Putamen (tissue), 1 donor: ENCODE measurements at places on chromosomes 3 and 15.

GRCh38 chr3:43921056-43921648 lies 230.4 kb downstream of the ABHD5 start:
- DNase-seq: no peak

- no peak for DNase-seq
Observed at GRCh38 chr3:127426444-127427153, 138.8 kb upstream of the PRR20G start.

- DNase-seq: no peak
Observed at GRCh38 chr3:59920822-59921221, 871.0 kb upstream of the CFAP20DC start.

DNA sequence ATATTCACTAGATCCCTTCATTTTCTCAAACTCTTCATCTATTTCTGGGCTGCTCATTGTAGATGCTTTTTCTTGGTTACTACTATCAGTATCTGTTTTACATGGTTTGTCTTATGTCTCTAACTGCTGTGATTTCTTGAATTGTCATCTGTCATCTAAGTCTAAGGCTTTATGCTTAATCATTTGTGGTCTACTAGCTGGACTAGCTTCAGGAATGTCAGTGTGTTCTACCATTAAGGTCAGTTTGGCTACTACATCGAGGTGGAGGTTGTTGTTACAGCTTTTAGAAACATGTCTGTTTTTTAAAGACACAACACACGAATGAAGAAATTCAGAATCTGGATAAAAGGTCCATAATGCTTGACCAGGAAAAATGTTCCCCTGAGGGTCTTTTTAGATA lies 82.2 kb downstream of the ABI3BP start:
- no peak for DNase-seq

GRCh38 chr3:111577798-111578685 lies 17.1 kb downstream of the ZBED2 start:
- DNase-seq: no peak

GRCh38 chr15:41777421-41777973 lies 3.2 kb downstream of the MAPKBP1 start:
- DNase-seq: no peak

- peak; percentile 1 for DNase-seq
Observed at GRCh38 chr15:93829115-93829870, 402.1 kb upstream of the MCTP2 start.

DNA sequence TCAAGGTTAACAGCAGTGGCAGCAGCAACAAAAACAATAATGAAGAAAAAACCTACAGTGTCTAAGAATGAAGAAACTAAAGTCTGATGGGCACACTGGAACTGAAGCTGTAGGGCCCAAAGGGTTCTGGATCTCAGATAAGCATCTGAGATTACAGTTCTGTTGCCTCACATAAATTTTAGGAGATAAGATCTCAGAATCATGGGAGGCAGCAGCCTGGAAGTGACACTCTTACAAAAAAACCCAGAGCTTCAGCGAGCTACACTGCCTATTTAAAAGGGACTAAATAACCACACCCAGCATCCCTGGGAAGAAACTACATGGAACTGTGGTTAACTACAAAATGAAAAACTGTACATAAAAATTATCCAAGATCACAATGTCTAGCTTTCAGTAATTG lies 61.2 kb downstream of the PLD1 start:
- no peak for DNase-seq

GRCh38 chr3:129582799-129583198 lies 23.7 kb downstream of the PLXND1 start:
- DNase-seq: no peak

- no peak for DNase-seq
Observed at GRCh38 chr3:146280864-146281263, 30.0 kb upstream of the PLSCR4 start.

DNA sequence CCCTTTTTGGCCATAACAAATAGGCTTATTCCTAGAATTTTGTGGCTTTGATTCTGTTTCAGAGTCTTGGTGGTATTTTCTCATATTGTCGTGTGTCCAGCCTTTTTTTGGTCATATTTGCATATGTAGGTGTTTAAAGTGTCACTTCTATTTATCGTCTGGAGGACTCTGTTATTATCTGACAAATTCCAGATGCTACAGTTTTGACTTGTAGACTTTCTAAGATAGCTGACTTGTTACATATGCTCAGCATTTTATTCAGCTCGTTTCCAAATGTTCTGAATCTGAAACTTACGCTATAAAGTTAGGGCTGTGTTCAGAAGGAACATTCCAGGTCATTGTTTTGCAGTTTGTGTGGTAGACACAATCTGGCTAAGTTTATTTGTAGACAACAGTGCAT lies 1.9 kb downstream of the PPP4R2 start:
- DNase-seq: no peak

DNA sequence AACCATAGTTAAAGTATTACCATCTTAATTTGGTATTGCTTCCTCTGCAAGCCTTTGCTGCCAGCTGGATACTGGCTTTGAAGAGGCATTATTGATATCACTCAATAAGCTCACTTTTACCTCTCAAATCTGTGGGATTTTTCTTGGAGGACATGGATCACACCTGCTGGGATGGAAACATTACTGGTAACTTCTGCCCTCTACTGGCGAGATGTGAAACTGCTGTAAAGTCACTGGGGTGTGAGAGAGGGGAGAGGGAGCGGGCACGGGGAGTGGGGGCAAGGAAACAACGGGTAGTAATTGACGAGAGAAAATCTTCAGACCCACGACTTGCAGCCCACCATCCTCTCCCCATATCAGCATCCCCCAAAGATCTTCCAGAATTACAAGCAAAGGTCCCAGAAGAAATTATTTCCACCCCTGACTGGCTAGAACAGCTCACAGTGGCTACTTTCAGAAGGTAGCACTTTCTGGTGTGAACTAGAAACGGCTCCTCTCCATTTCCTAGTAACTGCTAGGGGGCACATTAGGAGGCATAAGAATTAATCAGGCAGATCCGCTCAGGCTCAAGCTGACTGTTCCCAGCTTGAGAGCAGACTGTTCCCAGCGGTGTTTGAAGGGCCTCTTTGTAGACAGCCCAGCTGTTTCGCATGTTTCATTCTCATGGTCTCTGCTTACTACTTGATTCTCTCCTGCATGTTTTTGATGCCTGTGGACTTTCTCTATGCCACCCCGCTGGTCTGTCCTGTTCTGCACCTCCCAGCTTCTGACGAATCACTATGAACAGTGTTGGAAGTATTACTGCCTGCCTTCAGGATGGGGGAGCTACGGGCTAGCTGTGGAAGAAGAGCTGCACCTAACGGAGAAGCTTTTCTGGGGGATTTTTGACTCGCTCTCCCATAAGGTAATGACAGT lies 230.4 kb upstream of the CHRM5 start:
- peak; percentile 16 for DNase-seq

GRCh38 chr3:84175449-84175848 lies 783.3 kb upstream of the CADM2 start:
- DNase-seq: no peak

DNA sequence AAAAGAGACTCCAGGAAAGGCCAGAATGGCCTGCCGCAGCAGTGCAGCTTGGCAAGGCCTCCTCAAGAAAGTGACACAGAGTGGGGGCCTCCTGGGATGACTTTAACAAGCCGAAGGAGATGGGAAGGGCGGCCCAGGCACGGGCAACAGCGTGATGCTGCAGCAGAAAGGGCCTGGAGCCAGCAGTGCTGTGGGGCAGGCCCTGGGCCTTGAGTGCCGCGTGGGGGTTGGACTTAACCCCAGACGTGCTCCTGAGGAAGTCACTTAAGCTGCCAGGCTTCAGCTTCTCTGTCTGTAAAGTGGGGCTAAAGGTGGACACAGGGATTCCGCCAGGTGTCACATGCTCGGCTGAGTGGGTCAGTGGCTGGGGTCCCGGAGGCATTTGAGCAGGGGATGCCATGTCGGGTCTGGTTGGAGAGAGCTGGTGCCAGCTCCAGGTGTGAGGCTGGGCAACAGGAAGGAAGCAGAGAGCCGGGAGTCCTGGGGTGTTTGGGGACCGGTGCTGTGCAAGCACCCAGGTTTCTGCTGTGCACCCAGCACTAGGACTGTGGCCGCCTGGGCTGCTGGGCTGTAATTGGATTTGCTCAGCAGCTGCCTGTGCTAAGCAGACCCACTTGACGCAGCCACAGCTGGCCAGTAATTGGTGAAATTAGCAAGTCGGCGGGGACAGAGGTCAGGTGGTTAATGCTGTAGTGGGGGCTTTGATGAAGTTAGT lies 7.8 kb downstream of the DNAJB8 start:
- no peak for DNase-seq

GRCh38 chr3:157204431-157204830 lies 44.5 kb upstream of the CCNL1 start:
- peak; percentile 14 for DNase-seq

- peak; percentile 73 for DNase-seq
Observed at GRCh38 chr15:85689729-85690128, 105.0 kb downstream of the KLHL25 start.

- no peak for DNase-seq
Observed at GRCh38 chr3:134535186-134535970, 49.5 kb downstream of the CEP63 start.

- no peak for DNase-seq
Observed at GRCh38 chr3:193791041-193792032, 198.3 kb downstream of the OPA1 start.

DNA sequence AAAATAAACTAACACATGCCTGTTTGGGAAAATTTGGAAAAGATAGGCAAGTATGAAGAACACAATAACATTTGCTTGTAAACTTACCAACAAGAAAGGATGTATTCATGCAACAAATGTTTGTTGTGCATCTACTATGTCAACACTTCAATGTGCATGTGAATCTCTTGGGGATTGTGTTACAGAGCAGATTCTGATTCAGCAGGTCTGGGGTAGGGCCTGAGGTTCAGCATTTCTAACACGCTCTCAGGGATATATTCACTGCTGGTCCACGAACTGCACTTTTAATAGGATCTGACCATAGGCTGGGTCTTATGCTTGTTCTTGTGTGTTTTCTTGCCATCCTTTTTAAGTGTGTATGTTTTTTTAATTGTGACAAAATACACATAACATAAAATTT lies 11.8 kb downstream of the GPD1L start:
- no peak for DNase-seq

- no peak for DNase-seq
Observed at GRCh38 chr15:43118286-43118685, 12.4 kb upstream of the UBR1 start.

GRCh38 chr3:4614070-4614469 lies 120.9 kb downstream of the ITPR1 start:
- DNase-seq: no peak

DNA sequence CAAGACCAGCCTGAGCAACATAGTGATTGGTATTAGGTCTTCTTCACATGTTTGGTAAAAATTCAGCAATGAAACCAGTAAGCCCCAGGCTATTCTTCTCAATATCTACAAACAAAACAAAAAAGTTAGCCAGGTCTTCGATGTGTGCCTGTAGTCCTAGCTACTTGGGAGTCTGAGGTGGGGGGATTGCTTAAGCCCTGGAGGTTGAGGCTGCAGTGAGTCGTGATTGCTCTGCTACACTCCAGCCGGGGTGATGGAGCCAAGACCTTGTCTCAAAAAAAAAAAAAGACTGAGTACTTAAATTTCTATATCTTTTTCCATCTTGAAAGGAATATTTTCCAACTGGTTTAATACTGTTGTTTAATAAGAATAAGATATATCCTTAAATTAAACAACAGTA lies 106.8 kb downstream of the MBNL1 start:
- DNase-seq: no peak

DNA sequence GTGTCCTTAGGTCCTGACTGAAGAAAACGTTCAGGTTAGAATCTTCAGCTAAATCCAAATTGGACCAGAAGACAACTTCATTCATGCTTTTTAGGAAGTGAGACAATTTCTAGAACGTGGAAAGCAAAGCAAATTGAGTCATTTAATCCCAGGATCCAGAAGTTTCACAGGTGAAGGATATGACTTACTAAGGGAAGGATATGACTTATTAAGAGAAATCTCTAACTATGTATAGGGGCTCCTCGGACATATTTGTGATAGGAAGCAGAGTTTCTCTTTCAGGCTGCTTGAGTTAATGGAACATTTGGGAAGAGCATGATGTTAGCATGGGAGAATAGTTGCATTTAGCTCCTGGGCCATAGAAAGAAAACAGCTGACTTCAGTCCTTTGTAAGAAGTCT lies 16.1 kb upstream of the PLOD2 start:
- DNase-seq: no peak

- DNase-seq: no peak
Observed at GRCh38 chr3:149042789-149043386, 43.4 kb downstream of the HLTF start.

GRCh38 chr3:66443118-66443803 lies 57.6 kb downstream of the LRIG1 start:
- DNase-seq: peak; percentile 65

- DNase-seq: no peak
Observed at GRCh38 chr15:38111070-38111469, 141.6 kb upstream of the SPRED1 start.

GRCh38 chr3:157573780-157574378 lies 70.7 kb upstream of the VEPH1 start:
- no peak for DNase-seq

GRCh38 chr3:177068967-177069366 lies 128.3 kb downstream of the TBL1XR1 start:
- no peak for DNase-seq

DNA sequence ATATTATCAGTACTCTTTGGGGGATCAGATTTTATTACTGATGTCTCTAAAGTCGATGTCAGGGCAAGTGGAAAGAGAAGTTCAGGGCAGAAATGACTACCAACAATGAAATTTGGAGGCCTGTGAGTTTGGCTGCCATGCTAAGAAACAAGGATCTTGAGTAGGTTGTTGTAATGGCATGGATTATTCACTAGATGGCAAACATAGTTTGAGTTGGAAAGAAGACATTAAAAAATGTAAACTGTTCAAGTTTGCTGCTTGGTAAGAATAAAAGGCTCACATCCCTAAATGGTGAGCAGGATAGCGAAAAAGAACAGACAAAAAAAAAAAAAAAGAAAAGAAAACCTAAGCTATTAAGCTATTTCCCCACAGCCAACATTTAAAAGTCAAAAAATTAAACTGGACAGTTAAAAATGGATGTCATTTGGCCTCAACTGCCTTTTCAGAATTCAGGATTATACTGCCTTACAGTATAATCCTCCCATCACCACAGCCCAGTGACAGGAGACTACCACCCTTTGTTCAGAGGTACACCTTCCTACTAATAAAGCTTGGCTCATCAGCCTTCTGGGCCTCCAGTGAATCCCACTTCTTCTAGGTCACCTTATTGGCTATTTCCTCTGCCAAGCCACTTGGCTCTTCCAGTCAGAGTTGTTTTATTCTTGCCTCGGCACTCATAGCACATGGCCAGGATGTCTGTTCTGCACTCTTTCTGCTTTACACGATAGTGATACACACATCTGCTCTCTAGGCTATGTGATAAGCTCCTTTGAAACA lies 163.7 kb downstream of the PLD1 start:
- DNase-seq: peak; percentile 47
